Osteoblast (primary cell): ENCODE measurements at places on chromosomes 1 and 21. TPM values are rescaled to one million over a fixed set of nuclear protein-coding genes. Genes with fewer than 3 reads are reported as not detected.

Gene IQGAP3
- total RNA-seq, result 2.9 and 3.5 TPM in 2 replicates

Gene CFHR1
- total RNA-seq, result not detected in 2 replicates

Gene DCST1
- not detected in 2 replicates for total RNA-seq

Gene PLA2G2C
- total RNA-seq, result not detected in 2 replicates

Gene AKR7A3
- 0.72 and 1.2 TPM in 2 replicates for total RNA-seq

Gene TEDDM1
- total RNA-seq, result not detected in 2 replicates
